ENCODE measurements at places on chromosomes 2 and 18.

DNA sequence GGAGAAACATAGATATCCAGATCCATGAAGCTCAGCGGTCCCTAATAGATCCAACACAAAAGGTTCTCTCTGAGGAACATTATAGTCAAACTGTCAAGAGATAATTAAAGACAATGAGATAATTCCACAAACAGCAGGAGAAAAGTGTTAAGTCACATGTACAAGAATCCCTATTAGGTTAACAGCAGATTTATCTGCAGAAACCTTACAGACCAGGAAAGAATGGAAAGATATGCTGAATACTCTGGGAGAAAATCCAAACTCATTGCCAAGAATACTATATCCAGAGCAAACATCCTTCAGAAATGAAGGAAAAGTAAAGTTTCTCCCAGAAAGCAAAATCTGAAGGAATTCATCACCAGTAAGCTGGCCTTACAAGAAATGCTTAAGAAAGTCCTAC, 10.8 kb upstream of the KDM3A start:
- DNase-seq = no peak

DNA sequence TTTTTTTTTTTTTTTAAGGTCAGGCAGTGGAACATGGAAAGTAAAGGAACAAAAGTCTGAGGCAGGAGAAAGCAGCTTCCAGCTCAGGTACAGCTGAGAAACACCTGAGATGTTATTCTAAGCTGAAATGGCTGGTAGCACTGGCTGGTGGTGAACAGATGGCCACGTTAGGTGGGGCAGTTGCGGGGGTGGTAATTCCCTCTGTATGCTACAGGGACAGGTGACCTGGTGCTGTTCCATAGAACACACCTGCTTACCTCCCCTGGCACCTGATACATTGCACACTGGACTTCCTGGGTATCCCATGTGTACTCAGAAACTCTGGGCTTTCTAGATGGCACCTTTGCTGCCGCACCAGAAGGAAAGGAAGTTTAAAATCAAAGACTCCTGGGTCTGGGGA, 333.3 kb downstream of the SLC8A1 start:
- DNase-seq = no peak

DNA sequence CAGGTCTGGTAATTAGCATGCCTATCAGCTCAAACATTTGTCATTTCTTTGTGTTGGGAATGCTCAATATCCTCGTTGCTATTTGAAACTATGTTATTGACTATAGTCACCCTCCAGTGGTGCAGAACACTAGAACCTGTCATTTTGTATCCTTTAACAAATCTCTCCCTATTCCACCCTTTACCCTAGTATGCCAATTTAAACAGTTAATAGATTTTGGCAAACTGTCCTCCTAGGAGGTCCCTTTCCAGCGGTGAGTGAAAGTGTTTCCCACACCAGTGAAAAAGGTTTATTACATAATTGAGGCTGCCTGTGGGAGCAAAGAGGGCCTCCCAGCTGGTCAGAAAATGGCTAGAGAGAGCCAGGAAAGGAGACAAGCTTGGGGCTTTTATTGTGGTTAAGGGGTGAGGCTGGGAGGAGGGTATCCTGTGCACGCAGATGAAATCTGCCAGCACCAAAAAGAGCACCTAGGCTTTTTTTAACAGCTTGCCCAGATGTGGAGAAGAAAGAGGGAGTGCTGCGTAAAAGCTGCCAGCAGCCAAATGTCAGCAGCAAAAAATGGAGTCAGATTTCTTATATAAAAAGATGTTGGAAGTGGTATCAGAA, 1.8 kb upstream of the DRC1 start:
- no peak for DNase-seq

GRCh38 chr2:60818272-60818671, 62.2 kb downstream of the PAPOLG start:
- peak; percentile 30 for DNase-seq

GRCh38 chr2:118145806-118146205, 57.5 kb downstream of the INSIG2 start:
- no peak for DNase-seq

- DNase-seq = no peak
Observed at GRCh38 chr18:70405052-70405451, 116.2 kb downstream of the SOCS6 start.

DNA sequence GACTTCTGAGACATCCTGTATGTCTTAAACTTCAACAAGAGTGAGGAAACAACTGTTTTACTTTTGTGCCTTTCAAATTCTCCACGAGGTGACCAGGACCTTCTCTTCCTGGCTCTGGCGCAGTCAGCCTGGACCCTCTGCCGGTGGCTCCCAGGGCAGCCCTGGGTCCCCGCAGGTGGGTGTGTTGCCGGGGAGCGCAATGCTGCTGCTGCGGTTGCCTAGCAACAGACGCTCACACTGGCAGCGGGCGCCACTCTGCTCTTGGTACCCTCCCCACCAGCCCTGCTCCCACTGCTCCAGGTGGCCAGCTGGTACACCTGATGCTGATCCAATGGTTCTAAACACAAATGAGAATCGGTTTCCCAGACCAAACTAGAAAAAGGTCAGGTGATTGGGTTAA, 58.7 kb downstream of the GNAL start:
- no peak for DNase-seq

GRCh38 chr2:205293559-205293958, 388.7 kb upstream of the NRP2 start:
- no peak for DNase-seq

- DNase-seq = no peak
Observed at GRCh38 chr18:5538544-5538943, 5.3 kb downstream of the EPB41L3 start.

DNA sequence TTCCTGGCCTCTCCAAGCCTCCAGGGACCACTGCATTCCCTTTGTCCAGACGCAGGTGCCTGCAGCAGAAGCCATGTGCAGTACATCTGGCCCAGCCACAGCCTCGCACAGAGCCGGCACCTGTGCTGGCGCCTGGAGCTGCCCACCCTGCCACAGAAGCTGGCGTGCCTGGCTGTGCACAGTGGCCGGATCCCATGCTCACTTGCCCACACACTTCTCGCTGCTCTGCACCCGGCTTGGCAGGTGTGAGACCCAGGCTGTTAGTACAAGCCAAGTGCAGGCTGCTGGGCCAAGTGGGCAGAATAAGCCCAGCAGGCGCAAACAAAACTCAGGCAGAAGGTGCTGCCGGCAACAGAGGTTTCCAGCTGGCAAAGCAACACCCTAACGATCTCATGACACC, 124.5 kb upstream of the CCDC150 start:
- DNase-seq = no peak

GRCh38 chr2:178859730-178860129, 52.5 kb upstream of the TTN start:
- no peak for DNase-seq

DNA sequence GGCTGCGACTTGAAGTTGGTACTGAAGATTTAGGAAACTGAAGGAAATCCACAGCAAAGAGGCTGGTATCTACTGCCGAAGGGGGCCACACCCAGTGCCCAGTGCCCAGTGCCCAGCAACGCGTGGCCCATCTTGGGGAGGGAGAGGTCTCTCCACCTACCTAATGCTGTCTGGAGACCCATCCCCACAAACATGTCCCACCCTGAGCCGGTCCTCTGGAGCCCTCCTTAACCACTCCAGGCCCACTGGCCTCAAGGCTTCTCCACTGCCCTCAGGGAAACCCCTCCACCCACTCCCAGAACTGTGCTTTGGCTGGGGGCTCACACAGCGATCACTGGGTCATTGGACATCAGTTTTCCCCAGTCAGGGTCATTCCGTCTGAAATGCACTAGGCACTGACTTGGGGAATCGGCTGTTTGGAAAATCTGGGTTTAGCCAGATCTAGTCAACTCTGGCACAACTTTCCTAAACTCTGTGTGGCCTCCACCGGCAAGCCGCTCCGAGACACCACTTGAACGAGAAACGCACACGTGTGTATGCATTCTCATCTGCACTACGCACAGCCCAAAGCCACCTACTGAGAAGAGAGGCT, 20.1 kb downstream of the GPR55 start:
- no peak for DNase-seq

DNA sequence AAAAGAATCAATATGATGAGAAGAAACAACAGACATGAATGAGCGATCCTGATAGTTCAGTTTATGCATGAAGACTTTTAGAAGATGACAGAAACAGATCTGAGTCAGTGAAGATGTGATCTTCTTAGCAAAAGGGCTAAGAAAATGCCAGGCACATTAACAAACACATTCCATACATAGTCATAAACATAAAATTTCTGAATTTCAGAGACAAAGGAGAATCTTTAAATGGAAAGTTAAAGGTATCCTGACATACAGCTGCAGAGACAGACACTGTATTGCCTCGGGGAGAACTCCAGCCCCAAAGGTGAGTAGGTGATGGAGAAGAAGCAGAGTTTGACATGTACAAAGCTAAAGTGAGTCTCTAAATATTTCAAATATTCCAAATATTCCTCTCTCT, 40.6 kb upstream of the FN1 start:
- DNase-seq = no peak

DNA sequence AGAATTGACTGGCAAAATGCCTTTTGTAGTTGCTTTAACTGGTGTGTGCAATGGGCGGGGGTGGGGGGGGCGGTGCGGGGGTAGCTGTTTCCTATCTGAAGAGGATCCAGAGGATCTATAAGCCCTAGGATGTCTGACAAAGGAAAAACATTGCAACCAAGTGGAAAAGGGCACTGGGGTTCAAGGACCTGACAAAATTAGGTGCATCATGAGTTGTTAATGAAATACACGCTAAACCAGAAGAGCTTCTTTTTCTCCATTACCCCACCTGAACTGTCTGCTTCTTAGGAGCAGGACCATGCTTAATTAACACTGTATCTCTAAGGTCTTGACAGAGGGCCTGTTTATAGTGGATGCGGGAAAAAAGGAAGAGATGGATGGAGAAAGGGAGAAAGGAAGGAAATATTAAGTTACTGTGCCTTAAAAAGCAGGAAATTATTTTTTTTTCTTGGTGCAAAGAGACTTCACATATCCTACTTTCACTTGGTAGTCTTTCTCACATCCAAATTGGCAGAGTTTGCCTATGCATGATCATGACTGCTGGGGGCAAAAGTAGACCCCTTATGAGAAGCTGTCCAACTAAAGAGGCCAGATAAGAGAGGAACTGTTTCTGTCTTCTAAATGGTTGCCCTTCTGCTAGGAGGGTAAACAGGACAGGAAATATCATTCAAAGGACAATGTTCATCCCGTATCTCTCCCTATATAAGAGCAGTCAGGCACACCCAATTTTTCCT, 4.6 kb downstream of the RND3 start:
- no peak for DNase-seq

DNA sequence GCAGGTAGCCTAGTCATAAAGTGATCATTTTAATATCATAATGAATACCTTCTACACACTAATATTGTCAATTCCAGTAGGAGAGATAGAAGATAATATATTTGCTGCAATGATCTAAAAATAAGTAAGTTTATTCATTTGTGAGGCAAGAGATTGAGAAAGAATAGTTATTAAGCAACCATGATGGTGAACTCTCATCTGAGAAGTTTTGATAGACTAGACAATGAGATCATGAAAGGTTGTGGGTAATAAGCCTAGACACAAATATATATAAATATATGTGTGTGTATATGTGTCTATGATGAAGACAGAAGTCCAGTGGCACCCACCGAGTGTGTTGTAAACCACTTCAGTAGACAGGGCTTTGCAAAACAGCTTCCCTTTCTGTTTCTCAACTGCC, 181.0 kb upstream of the CHST9 start:
- DNase-seq = no peak

- no peak for DNase-seq
Observed at GRCh38 chr18:63817441-63818051, 42.3 kb downstream of the SERPINB7 start.

DNA sequence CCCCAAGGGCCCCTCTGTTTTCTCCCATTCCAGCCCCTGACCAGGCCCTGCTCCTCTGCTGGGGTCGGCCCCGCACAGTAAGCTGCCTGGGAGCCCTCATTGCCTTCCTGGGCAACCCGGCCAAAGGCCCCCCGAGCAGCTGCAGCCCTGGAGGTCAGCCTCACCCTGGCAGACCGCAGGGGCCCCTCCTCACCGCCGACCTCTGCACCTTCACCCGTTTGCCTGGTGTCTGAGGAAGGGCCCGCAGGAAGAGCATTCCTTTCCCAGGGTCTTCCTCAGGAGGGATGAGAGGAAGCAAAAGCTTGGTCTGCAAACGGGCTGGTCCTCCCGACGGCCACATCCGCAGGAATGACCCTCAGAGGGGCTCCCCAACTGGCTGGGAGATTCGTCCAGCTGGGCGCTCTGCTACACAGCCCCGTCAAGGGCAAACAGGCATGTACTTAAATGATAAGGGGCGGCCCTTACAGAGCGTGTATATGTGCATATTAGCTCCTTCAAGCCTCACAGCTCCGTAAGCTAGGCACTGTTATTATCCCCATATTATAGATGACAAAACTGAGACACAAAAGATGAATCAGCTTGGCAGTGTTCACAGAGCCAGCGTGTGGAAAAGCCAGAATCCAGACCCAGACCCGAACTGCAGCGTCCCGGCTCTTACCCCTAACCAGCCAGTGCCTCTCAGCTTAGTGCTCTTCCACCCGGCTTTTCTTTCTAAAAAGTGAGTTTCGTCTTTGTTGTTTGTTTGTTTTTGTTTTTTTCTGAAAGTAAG, 52.8 kb downstream of the SLC4A1AP start:
- no peak for DNase-seq

DNA sequence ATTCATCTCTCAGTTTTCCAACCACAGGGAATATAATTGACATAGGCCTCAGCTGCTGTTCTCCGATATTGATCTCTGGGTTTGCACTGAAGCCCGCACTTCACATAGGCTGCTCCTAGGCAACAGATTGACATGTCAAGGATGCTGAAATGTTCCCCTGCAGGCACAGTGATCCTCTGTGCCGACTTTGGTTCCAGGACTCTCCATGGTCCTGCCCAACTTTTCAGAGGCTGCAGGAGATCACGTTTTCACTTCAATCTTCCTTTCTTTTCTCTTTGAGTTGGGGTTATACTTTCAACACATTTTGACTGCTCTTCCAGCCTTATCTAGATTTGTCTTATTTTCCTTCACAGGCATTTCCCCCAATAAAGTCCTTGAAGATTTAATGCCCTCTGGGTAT, 1361.0 kb downstream of the DSC3 start:
- no peak for DNase-seq

GRCh38 chr2:158835431-158835830, 40.3 kb downstream of the DAPL1 start:
- DNase-seq = no peak

DNA sequence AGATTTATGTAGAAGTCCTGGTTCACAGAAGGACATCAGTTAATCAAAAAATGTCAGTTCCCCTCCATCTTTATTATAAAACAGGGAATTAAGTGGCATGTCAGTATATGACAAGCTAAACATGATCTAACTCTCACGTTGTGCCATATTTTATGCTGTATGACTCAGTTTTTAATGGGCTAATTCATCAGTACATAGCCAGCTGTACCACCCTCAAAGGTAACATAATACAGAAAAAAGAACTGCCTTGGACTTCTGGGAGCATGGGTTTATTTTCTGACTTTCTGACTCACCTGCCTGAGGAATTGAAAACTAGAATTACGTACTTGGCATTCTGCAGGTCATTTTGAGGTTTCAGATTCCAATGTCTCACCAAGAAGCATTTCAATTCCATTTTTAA, 135.7 kb downstream of the CMPK2 start:
- DNase-seq = no peak

DNA sequence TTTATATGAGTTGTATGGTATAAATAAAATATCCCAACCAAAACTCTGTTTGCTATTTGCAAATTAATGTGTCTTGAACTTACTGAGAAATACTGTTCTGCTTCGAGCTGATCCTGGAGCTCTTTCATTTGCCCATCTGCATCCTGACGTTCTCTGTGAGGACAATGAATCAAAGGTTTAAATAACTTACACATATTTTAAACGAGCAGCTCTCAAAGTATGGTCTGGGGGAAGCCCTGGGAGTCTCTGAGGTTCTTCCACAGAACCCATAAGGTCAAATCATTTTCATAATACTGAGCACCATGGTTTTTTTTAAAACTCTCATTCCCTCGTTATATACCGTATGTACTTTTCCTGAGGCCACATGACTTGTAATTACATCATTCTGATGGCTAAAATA, 46.7 kb downstream of the SLC66A3 start:
- DNase-seq = no peak

Data from activated CD4-positive, alpha-beta T cell treated with anti-CD3 and anti-CD28 coated beads, Interleukin-10, Interleukin-2, amounts not matched to agents 100 ng/mL and 50 ng/mL, durations not matched to agents 16 hours and 8 hours (primary cell).